NCI-H1417 treated with DMSO at 0.1 percent for 48 hours (cell line): ENCODE measurements at places on chromosomes 2 and 18.

GRCh38 chr2:43572244-43572643 is 23.6 kb downstream of the THADA start:
- DNase-seq: no peak

GRCh38 chr2:70603066-70603465 is 49.4 kb upstream of the TGFA start:
- DNase-seq: no peak

- DNase-seq: no peak
Observed at GRCh38 chr2:55112229-55113031, 62.2 kb upstream of the RTN4 start.

GRCh38 chr18:49561289-49562193 is at the start of gene LIPG:
Gene LIPG, plus strand, starts transcription at chr18:49562057. Its CDS starts 252 bp downstream, at chr18:49562309.
- peak; percentile 17 for DNase-seq

GRCh38 chr2:240998995-240999791 is 775 bp downstream of the SNED1 start:
- no peak for DNase-seq

DNA sequence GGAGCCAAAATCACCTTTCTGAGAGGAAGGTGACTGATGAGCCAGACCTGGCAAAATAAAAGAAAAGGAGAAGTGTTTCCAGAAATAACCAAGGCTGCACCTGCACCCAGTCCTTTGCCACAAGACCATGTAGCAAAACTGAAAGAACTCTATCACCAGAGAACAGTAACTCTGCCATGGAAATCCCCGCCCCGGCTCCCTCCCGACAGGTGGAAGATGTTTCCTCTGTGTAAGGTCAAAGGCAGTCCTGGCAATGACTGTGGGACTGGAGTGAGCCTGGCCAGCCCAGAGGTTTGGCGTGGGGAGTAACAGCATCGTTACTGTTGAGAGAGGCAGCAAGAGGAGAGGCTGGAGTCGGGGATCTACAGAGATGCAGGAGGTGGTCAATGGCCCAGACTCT is 42.3 kb downstream of the SPRED2 start:
- DNase-seq: no peak

DNA sequence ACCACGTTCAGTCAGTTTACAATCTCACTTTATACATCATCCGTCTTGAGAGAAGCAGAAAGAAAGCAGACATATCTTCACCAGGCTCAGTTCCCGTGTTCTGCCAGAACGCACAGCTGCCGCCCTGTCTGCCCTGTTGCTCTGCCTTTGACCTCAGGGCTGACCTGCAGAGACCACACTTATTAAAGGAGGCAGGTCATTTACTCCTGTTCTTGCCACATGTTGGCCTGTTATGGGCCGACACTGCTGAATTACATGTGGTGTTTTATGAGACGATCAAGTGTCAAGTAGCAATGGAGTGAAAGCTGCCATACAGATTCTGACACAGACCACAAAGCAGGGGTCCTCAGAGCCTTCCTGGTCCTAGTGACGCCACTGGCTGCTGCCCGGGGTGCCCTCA is 232.2 kb downstream of the TTC32 start:
- DNase-seq: no peak

GRCh38 chr2:224260372-224261020 is 141.4 kb downstream of the FAM124B start:
- no peak for DNase-seq

DNA sequence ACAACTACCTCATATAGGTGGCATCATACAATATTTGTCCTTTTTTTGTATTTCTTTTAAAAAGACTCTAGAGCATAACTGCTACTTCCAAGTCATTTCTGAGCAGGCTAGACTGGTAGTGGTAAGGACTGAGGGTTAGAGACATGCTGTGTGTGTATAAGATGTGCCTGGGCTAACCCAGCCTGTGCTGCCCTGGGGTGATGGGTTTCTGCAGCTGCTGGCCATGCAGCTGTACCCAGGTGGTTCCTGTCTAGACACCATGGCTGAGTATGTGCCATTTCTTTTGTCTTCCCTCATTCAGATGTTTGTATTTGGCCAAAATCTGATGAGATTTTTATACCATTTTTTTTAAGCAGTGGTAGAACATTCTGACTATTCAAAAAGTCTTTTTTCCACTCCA is 40.0 kb downstream of the MERTK start:
- DNase-seq: no peak

GRCh38 chr2:123002660-123003248 is 1022.3 kb upstream of the CNTNAP5 start:
- no peak for DNase-seq

- DNase-seq: no peak
Observed at GRCh38 chr2:203973676-203974075, 37.1 kb downstream of the ICOS start.

DNA sequence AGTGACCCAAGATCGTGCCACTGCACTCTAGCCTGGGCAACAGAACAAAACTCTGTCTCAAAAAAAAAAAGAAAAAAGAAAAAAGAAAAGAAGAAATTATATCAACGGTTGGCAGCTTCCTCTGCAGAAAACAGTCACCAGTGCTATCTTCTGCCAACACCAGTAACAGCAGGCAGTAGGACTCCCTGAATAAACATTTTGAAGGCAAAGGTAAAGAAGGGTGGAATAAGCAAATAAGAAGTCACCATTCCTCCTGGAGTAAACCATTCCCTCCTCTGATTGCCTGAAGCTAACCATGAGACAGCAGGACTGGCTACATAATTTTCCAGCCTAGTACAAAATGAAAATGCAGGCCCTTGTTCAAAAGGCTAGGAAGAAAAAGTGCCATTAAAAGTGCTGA is 9.0 kb upstream of the RNF103 start:
- no peak for DNase-seq

DNA sequence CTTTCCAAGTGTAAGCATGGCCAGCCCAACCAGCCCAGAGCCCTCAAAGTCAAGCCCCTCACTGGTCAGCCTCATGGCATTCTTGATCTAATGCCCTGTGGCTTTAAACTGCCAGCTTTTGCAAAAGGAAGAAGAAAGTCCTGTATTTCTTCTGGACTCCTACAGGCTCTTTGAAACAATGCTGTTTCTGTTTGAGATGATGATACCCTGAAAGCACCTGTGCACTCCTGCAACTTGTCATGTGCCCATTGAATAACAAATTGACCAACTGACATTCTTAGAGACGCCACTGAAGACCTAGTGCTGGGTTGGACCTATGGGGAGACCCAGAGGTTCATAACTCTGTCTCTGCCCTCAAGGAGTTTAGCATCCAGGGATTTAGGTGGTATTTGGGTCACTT is 82.0 kb upstream of the MSH2 start:
- DNase-seq: no peak

- DNase-seq: no peak
Observed at GRCh38 chr2:164335947-164336346, 285.3 kb downstream of the GRB14 start.

- no peak for DNase-seq
Observed at GRCh38 chr2:58378152-58378551, 137.0 kb upstream of the FANCL start.

DNA sequence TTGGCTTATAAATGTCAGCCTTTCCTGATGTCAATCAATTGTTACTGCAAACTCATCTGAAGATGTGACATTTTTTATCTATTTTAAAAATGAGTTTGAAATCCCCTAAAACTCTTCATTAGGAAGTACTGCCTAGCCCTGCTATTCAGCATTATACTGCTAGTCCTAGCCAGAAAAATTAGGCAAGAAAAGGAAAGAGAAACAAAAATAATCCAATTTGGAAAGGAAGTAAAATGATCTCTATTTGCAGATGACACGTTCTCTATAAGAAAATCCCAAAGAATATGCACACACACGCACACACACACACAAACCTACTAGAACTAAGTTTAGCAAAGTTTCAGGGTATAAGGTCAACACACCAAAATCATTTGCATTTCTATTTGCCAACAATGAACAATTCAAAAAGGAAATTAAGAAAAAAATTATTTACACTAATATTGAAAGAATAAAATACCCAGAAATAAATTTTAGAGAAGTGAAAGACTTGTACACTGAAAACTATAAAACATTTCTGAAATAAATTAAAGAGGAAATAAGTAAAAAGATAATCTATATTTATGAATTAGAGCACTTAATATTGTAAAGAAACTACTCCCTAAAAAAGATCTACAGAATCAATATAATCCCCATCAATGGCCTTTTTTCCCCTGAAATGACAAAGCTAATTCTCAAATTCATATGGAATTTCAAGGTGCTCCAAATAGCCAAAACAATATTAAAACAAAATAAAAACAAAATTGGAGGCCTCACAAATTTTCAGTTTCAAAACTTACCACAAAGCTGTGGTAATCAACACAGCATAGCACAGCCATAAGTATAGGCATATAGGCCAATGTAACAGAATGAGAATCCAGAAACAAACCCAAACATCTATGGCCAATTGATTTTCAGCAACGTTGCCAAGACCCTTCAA is 433.7 kb upstream of the TRIB2 start:
- DNase-seq: no peak

GRCh38 chr2:220241423-220241822 is 614.0 kb downstream of the SLC4A3 start:
- no peak for DNase-seq
